ENCODE measurements at places on chromosomes 16 and 17.

DNA sequence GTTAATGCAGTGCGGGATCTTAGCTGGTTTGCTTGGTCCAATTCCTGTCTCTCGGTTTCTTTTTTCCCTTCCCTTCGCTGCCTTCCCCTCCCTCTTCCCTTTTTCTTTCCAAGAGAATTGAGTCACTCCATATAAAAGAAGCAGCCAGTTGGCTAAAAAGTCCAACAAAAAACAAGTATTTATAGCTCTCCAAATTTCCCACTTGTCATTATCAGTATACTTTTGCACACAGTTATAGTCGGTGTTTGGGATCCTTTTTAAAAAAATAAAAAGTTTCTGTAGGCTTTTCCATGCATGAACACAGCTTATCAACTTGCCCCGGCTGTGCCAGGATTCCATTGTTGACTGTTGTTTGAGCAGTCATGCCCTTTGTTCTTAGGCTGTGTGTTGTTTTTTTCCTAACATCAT is 24.9 kb downstream of the HMOX2 start:
- DNase-seq = no peak

GRCh38 chr17:50285941-50286340 is 11.7 kb downstream of the TMEM92 start:
- no peak for DNase-seq

GRCh38 chr16:19991614-19992013 is 82.1 kb downstream of the GPR139 start:
- DNase-seq = no peak

DNA sequence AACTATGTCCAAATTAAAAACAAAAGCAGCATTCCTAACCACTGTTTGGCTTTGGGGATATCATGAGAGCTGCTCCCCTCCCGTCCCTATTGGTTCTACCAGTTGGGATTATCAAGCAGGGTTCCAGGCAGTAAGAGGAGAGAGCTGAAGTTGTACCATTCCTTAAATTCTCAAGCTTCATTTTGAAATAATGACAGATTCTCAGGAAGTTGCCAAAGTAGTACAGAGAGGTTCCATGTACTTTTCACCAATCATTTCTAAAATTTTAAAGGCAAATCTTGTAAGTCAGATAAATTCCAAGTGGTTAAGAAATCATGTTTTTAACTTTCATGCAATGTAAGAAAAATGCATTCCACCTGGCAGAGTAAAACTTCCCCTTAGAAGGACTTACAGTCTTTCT is 36.9 kb downstream of the TEX2 start:
- no peak for DNase-seq

DNA sequence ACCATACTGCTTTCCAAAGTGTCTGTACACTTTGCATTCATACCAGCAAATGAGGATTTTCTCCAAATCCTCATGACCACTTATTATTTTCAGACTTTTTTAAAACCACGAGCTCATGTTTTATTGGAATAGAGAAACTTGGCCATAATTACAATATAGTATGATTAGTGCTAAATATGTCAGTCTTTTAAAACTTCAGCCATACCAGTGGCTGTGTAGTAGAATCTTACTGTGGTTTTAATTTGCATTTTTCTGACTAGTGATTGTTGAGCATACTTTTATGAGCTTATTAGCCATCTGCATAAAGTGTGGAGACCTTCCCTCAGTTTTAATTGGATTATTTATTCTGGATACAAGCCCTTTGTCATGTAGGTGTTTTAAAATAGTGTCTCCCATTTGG is 57.8 kb downstream of the NLK start:
- no peak for DNase-seq
